Right renal cortex interstitium (tissue), 3 donors: ENCODE measurements at places on chromosomes 13 and 19. TPM values are rescaled to one million over a fixed set of nuclear protein-coding genes. Genes with fewer than 3 reads are reported as not detected.

ZNF610 gene
- polyA plus RNA-seq: 13.4 TPM

DNA sequence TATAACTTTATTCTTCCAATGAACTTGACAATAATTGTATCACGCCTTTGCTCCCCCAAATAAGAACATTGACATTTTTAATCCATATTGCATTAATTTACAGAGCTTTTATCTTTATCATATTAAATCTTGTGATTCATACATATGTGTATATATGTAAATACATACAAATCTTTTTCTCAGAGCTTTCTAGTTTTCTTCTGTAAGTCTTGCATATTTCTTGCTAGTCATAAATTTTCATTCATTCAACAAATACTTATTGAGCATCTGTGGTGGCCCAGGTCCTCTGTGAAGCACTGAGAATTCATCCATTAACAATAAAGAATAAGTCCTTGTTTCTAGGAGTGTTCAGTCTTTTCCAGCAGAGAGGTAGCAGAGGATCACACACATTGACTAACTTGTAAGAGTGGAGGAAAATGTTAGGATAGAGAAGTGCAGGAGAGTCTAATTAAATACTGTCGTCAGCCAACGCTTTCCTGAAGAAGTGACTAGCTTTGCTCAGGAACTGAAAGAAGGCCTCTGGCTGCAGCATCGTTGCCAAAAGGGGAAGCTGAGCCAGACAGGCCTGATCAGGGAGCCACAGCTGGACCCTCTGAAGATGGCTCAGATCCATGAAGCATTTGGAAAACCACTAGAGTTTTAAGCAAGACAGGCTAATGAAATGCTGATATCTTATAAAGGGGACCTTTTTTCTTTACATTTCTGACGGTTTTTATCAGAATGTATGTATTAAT, 38.6 kb upstream of the LAMP1 start:
- DNase-seq: no peak

- no peak for DNase-seq
Measured at GRCh38 chr19:14381689-14382474, 638 bp downstream of the ADGRE5 start.

DNA sequence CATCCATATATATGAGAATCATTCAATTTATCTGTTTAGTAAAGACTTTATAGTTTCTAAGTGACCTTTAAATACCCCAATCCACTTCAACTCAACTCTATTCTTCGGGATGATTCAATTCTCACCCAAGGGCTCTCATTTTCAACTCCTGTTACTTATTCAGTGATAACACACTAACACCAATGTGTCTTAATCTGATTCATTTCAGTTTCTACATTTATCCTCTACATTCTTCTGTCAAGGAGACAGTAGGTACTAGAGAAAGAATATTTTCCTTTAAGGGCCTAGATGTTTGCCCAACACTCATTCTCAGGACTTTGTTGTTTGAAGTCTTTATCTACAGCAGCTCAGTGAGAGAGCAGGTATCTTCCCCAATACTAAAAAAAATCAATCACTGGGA, 7.1 kb downstream of the ARGLU1 start:
- no peak for DNase-seq

DNA sequence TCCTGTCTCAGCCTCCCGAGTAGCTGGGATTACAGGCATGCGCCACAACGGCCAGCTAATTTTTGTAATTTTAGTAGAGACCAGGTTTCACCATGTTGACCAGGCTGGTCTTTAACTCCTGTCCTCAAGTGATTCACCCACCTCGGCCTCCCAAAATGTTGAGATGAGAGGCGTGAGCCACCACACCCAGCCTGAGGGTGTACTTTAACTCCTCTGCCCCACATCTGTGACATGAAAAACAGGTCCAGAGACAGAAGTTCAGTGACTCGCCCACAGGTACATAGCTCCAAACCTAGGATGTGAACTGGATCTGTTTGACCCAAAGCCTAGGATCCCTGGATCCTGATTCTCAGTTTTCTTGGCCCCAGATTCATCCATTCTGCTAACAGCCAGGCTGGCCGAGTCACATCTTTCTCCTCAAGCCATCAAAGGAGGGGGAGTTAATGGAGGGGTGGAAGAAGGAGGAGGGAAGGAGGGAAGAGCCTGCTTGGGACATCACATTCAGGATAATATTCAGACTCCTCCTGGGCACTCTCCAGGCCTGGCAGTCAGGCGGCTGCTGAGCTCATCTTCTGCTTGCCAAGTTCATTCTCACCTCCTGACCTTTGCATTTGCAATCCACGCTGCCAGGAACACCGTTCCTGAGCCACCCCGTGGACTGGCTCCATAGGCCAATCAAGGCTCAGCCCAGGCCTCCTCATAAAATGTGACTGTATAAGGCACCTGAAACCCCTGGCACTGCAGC, 3.1 kb downstream of the SPC24 start:
- DNase-seq: no peak

- DNase-seq: no peak
Measured at GRCh38 chr13:78997902-78998629, 339.1 kb upstream of the OBI1 start.
